ACHN (cell line): ENCODE measurements at places on chromosomes 12 and 14.

GRCh38 chr12:117060246-117060928 lies 38.8 kb downstream of the TESC start:
- no peak for DNase-seq

DNA sequence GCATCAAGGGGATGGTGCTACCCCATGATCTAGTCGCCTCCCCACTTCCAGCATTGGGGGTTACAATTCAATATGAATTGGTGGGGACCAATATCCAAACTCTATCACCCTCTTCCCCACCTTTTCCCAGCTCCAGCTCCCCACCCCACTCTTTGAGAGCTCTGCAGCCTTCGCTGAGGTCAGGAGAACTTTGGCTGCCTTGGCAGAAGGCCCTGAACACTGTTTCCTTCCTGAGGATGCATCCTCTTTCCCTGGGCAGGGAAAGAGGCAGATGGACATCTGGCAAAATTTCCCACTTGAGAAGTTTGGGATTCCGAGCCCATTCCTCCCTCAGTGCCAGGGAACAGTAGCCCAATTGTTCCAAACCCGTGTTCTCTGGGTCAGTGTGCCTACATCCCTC lies 169.1 kb downstream of the TSPAN9 start:
- DNase-seq, result no peak

GRCh38 chr12:55736780-55737580 lies 5.9 kb upstream of the GDF11 start:
- peak; percentile 87 for DNase-seq

GRCh38 chr14:104422837-104423681 lies 156.5 kb upstream of the C14orf180 start:
- DNase-seq, result no peak

DNA sequence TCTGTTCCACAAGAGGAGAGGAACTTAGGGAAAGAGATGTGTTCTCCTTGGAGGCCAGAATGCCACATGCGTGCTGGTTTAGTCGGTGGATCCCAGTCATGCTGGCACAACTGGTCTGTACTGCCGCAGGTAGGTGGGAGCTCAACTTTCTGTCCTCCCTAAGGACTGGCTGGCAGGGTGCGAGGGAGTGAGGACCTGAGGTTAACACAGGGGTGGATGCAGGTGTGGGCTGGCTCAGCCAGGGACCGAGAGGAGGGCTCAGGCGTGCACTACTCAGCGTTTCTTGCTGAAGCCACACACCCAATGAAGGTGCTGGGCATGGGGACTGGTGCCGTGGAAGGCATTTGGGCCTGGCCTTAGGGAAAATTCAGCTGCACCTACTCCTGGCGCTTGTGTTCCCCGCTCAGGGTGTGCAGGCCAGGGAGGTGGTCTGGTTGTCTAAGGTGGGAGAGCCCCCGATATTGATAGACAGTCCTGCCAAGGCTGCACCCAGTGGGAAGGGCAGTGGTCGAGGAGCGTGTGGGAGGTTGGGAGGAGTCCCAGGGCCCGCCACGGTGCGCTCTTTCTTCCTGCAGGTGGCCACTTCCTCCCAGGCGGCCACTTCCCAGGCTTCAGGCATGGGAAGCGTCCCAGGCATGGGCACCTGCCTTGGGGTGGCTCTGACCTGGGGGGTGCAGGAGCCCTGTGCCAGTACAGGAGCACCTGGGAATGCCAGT lies 138.4 kb downstream of the ADGRD1 start:
- no peak for DNase-seq

DNA sequence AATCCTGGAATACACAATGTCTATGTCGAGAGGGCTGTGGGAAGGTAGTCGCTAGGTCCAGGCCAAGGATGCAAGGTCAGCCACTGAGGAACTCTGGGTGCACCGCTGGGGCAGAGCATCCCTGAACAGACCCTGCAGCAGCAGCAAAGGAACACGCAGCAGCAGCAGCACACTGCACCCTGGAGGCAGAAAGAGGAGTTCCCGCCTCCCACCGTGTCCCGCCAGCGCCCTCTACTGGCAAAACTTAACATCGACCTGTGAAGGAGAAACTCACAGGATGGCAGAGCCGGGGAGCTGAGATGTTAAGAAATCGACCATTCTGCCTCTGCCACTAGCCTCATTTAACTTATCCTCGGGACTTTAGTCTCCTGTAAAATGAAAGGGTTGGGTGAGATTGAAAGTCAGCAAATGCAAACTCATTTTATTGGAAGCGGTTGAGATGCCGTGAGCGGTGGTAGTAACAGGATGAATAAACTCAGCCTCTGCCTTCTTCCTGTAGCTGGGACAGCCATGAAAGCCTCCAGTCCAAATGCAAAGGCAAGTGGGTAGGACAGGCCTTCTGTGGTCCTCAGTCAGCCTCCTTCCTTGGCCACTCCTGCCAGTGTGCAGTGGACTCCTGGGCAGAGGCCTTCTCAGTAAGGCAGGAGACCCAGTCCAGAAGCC lies 45.6 kb downstream of the STAB2 start:
- peak; percentile 89 for DNase-seq

- no peak for DNase-seq
Measured at GRCh38 chr12:6187948-6188793, 12.0 kb upstream of the CD9 start.

DNA sequence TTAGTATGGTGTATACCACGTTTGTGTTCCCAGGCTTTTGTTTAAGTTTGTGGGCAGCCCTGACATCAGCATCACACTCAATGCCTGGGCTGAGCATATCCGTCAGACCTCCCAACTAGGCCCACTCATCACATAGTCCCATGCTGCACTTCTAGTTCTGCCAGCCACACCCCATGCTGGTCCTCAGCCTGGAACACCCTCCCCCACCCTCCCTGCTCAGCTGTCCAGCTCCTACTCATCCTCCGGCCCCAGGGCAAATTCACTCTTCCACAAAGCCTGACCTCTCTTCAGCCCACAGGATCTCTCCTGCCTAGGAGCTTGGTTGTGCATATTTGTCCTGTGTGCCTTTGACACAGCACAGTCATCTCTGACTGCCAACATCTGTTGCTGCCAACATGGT lies 3.9 kb upstream of the ENDOU start:
- no peak for DNase-seq

GRCh38 chr12:105698075-105698474 lies 367.6 kb downstream of the C12orf75 start:
- no peak for DNase-seq

- peak; percentile 6 for DNase-seq
Measured at GRCh38 chr12:125549836-125550235, 484.6 kb downstream of the AACS start.

DNA sequence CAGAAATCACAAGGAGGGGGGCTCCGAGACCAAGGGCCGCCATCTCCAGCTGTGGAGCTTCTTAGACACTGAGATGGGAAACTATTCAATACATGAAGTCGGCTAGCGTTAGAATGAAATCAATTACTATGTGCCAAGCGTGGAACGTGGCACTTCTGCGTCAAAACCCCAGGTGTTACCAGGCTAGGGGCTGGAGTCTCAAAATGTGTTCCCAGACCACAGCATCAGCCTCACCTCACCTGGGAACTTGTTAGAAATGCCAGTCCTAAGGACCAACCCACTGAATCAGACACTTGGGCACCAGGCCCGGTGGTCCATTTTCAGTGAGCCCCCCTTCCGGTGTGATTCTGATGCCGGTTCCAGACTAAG lies 5.0 kb upstream of the SETD1B start:
- no peak for DNase-seq

GRCh38 chr12:79678306-79678705 lies 12.5 kb downstream of the PAWR start:
- no peak for DNase-seq

DNA sequence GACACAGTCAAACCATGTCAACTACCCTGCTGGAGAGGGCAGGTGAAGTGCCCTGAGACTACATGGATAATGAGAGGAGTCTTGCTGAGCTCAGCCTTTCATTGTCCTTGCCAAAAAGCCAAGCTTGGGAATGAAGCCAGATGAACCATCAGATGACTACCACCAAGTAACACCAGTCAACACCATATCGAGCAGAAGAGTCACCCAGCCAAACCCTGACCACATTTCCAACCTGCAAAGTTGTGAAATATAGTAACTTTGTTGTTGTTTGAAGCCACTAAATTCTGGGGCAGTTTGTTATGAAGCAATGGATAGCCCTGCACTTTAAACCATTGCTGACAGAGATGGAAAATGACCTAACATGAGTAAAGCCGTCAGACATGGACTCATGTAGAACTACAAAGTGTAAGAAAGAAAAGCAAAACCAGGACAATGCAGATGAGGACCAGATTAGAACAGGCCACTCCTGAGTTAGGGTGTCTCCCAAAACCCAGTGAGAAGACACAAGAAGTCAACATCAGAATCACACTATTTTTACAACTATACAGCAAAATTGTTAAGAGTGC lies 12.5 kb upstream of the CRADD start:
- no peak for DNase-seq

DNA sequence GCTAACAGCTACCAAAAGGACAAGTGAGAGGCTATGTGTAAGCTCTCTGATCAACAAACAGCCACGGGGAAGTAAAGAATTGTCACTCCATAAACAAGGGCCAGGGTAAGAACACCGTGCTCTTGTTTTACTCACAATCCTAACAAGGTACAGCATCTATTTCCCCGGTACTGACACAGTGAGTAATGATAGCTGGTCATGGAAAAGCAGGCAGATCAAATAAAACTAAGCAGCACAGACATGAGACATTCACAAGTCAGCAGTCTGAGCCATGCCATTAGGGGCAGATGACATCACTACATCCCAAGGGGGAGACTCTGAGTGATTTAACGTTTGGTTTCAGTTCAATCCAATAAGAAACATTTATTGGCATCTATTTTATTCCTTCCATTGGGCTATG lies 54.4 kb downstream of the ARL6IP4 start:
- peak; percentile 55 for DNase-seq

DNA sequence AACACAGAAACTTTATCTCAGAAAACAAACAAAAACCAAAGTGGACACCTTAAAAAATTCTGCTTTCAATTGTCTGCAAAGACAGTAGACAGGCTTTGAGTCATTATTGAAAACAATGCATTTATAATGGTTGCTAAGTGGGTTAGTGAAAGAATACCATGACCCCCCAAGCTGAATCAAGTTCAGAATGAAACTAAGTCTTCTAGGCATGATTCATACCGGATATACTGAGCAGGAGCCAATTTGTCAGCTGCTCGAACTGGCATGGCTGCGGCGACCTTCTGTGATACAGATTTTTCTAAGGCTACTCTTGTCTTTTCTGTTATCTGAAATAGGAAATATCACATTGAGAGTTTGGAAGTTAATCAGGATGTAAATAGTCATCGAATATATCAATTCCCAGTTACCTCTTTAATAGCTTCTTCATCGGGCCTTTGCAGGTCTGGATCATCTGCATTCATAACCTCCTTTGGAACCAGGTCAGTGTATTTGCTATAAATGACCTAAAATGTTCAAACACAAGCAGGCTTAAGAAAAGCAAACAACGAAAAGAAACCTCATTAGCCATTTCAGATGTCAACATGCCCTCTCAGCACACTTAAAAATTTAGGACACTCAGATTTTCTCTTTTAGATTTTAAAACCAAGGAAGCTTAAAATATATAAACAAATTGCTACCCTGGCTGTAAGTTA lies 22.3 kb downstream of the SNW1 start:
- DNase-seq, result no peak

GRCh38 chr12:53381731-53382630 lies 2.0 kb downstream of the SP1 start:
- peak; percentile 98 for DNase-seq

GRCh38 chr14:54928216-54928615 lies 25.6 kb upstream of the GCH1 start:
- DNase-seq, result no peak

- DNase-seq, result no peak
Measured at GRCh38 chr12:34605955-34606748, 583.9 kb downstream of the ALG10 start.

DNA sequence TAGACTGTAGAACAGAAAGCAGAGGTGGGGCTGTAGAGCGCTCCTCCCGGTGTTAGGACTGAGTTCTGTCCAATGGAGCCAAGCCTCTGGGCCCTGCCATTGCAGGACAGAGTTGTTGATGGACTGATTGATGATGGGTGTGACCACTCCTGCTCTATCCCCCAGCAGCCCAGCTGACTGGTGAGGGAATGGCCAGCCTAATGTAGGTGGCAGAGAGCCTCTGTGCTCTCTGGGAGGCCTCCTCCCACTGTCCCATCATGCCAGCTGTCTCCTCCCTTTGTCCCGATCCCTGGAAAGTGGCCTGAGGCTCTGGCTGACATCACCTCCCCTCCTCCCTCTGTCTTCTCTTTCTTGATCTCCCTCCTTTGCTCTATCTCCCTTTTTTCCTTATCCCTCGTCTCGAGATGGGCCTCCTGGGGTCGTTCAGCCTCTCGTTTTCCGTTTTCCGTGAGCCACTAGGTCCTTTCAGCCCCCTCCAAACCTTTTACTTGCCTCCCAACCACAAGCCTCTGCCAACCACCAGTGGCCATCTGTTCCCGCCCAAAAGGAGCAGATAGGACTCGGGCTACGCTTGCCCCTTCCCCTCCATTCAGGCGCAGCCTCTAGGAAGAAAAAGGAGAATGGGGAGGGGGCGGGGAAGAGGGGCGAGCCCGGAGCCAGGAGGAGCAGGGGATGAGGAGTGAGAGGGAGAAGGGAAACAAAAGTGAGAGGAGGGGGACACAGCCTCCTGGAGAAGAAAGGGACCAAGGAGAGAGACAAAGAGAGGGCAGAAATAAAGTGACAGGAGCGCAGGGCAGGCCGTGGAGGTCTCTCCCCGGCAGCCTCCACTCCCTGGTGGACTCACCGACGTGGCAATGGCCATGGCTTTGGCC lies 572 bp downstream of the EFS start:
- no peak for DNase-seq

DNA sequence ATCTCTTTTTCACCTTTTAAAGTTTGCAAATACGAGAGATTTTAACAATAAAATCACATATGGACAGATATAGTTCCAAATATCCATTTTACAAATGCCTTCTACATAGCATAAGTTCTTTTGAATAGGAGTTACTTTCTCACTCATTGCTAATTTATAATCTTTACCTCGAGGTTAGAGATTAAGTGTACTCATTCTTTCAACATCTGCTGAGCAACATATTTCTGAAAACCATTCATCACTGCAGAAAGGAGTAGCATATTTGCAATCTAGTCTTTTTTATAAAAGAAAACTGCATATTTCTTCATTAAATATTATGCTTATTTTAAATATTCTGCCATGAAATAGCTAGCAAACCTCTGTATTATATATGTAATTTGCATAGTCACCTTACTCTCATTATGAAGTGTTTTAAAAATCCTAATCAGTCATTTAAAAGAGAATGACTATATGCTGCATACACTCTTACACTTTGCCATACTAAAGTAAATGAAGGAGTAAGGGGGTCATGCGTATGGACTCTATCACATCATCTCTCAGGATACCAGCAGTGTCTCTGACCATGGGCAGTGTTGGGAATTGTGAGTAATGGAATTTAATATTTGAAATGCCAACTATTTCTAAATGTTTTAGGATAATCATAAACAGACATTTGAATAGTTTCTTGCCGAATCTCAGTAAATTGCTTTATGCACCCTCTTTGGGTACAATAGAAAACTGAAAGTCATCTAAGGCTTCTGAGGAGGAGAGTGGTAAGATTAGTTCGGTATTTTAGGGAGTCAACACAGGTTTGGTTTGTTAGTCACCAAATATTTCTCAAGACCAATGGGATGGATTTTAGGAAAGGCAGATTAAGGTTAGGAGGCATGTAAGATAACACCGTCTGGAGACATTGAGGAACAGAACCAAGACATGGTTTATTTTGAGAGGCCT lies 524.8 kb upstream of the ATP2B1 start:
- DNase-seq, result no peak

GRCh38 chr14:72763892-72764291 lies 130.0 kb downstream of the DPF3 start:
- DNase-seq, result no peak
